ENCODE measurements at places on chromosomes 3 and 15. TPM values are rescaled to one million over a fixed set of nuclear protein-coding genes. Genes with fewer than 3 reads are reported as not detected.

GOLGA8J gene
- total RNA-seq = 0.11 TPM

TUSC7 gene
- not detected for total RNA-seq

LRRC31 gene
- total RNA-seq = not detected

CCR9 gene
- not detected for total RNA-seq

CFAP91 gene
- total RNA-seq = 0.77 TPM

SPATA12 gene
- 0.11 TPM for total RNA-seq

RPS27L gene
- total RNA-seq = 134 TPM

DPP8 gene
- 44.0 TPM for total RNA-seq

NMB gene
- total RNA-seq = 4.0 TPM

WDR93 gene
- under 0.01 TPM for total RNA-seq

CD200R1 gene
- total RNA-seq = not detected

CD47 gene
- 93.7 TPM for total RNA-seq

DVL3 gene
- total RNA-seq = 30.9 TPM

DBR1 gene
- total RNA-seq = 21.5 TPM

BTLA gene
- total RNA-seq = not detected

PEX5L gene
- total RNA-seq = 9.3 TPM

CTXN2 gene
- not detected for total RNA-seq

NR1I2 gene
- not detected for total RNA-seq

ST8SIA2 gene
- total RNA-seq = under 0.01 TPM

UROC1 gene
- total RNA-seq = not detected

FANCD2OS gene
- not detected for total RNA-seq

GOLGA8T gene
- total RNA-seq = not detected

IMPG2 gene
- total RNA-seq = 0.44 TPM

ZNF774 gene
- total RNA-seq = 1.1 TPM

PP2D1 gene
- not detected for total RNA-seq

FANCI gene
- 23.2 TPM for total RNA-seq

RHOV gene
- total RNA-seq = not detected

SEMA3B gene
- total RNA-seq = 6.8 TPM

SHC4 gene
- 1.7 TPM for total RNA-seq

RAD18 gene
- total RNA-seq = 24.6 TPM

FGF12 gene
- 0.22 TPM for total RNA-seq

ADAMTS7 gene
- 1.2 TPM for total RNA-seq

IL5RA gene
- total RNA-seq = not detected

NOX5 gene
- 0.25 TPM for total RNA-seq

PPP4R2 gene
- total RNA-seq = 68.6 TPM

ZNF860 gene
- total RNA-seq = 0.37 TPM

IL12A gene
- total RNA-seq = 4.1 TPM

GOLGA8G gene
- not detected for total RNA-seq

SHF gene
- 2.5 TPM for total RNA-seq

LIPC gene
- 0.37 TPM for total RNA-seq

CPLX3 gene
- not detected for total RNA-seq

PDIA3 gene
- total RNA-seq = 160 TPM

TEX9 gene
- total RNA-seq = 3.1 TPM

LDHAL6B gene
- total RNA-seq = not detected

DYNLT2B gene
- total RNA-seq = 7.9 TPM

SMCO1 gene
- total RNA-seq = not detected

TGM4 gene
- not detected for total RNA-seq

SEC11A gene
- total RNA-seq = 277 TPM

TRPM1 gene
- total RNA-seq = not detected

SCN5A gene
- total RNA-seq = 0.75 TPM

ITIH4 gene
- total RNA-seq = 0.66 TPM

UNC13C gene
- not detected for total RNA-seq

All from uterine smooth muscle cell (primary cell).